ENCODE measurements at places on chromosomes 12 and 14.

DNA sequence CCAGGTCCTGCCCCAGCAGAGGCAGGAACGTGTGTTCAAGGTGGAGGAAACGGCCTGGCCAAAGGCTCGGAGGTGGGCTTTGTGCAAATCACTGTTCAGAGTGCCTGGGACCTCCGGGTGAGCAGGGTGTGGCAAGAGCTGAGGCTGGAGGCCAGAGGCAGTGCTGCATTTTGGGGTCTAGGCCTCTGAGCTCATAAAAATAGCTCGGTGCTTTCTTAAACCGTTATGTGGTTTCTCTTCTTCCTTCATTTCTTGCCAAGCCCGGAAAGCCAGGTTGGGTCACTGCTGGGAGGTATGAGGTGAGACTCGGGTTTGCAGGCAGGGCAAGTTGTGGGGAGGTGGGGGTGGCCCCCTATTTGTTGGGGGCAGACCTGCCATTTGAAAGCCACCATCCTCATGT is 178.8 kb upstream of the MYL2 start:
- no peak for DNase-seq

GRCh38 chr12:74981541-74981940 is 228.1 kb downstream of the KCNC2 start:
- no peak for DNase-seq

- no peak for DNase-seq
These were observed 76.1 kb downstream of the METTL25 start for GRCh38 chr12:82434392-82434911.

GRCh38 chr12:128056136-128056801 is 210.7 kb upstream of the TMEM132C start:
- DNase-seq, result no peak

DNA sequence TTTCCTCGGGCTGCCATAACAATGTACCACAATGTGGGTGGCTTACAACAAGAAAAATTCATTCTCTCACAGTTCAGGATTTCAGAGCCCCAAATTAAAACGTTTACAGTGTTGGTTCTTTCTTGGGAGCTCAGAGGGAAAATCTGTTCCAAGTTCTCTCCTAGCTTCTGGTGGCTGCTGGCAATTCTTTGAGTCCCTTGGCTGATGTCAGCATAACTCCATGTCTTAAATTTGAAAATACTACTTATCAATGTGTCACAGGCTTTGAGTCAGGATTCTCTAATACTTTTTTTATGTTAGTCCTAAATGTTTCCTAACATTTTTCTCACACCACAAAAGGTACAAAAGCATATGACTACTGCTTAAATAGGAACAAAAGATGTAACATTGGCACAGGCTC is 198.4 kb upstream of the ATXN7L3B start:
- DNase-seq, result no peak

DNA sequence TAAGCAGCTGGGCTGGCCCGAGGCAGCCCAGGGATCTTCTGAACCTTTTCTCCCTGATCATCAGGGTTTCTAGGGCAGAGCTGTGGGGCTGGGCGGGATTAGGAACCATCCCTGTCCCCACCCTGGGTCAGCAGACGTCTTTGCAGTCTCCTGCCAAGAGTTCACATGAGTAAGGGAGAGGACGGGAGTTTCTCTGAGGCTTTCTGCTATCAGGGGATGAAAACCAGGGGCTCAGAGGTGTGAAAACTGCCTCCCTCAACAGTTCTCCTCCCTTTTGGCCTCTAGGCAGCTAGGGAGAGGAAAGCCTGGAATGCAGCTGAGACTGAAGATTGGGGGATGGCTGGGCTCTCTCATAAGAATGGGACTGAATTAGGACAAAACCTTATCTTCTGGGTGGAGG is 7.9 kb downstream of the ZNF385A start:
- no peak for DNase-seq

- DNase-seq, result no peak
These were observed 224.6 kb upstream of the FOXN3 start for GRCh38 chr14:89641495-89642175.

- no peak for DNase-seq
These were observed 120.0 kb downstream of the PRICKLE1 start for GRCh38 chr12:42469355-42470175.

- peak; percentile 27 for DNase-seq
These were observed 108.8 kb downstream of the KITLG start for GRCh38 chr12:88471331-88472045.

- DNase-seq, result no peak
These were observed 186.4 kb downstream of the ANO6 start for GRCh38 chr12:45402288-45402687.

DNA sequence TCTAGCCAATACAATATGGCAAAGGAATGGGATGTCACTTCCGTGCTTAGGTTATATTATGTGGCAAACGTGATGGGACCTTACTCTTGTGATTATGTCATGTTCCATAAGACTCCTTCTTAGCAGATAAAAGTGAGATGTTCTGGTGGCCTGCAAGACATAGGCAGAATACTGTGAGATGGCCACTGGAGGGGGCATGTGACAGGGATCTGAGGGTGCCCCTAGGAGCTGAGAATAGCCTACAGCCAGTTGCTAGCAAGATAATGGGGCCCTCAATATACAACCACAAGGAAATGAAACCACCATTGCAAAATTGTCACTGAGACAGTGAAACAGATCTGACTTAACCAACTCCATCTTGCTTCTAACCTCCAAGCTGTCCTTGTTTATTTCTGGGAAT is 151.4 kb upstream of the SSTR1 start:
- DNase-seq, result no peak

DNA sequence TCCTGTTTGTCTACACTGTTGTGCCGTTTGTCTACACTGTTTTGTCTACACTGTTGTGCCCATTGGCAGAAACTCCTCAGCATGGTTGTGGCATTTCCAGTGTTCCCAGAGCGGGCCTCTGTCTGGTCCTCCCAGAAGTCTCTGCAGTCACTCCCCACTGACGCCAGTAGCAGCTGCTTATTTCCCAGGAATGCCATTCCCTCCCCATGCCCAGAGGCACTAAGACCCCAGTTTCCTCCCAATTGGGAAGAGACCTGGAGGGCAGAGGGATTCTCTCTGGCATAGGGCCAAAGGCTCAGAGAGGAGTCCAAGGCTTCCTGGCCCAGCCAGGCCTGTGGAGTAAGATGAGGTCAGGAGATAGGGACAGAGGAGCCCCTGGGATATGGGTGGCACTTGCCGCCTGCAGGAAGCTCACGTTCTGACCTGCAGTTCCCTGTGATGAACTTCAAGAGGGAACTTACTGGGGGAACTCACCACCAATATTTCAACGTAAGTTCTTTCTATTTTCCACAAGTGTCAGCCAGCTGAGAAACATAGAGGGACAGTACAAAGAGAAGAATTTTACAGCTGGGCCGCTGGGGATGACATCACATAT is 69.1 kb downstream of the TNFAIP2 start:
- DNase-seq, result no peak

DNA sequence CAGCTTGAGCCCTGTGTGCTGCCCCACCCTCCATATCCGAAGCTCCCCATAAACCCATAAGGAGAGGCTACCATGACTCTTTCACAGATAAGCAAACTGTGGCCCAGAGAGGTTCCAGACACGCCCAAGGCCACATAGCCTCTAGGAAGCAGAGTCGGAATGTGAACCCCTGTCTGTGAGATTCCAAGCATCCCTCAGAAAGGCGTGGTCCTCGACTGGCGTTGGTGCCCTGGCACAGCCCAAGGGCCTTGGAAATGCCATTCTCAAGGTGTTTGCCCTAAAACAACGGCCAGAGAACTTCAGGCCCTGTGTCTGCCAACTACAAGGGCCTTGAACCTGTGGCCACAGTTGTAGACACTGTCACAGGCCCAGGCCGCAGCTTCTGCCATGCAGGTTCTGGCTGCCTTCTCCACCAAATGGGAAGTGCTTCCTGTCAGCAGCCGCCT is 8.5 kb upstream of the DIO3 start:
- no peak for DNase-seq
